Activated CD4-positive, alpha-beta T cell treated with anti-CD3 and anti-CD28 coated beads for 24 hours (primary cell): ENCODE measurements at places on chromosomes 4 and X.

DNA sequence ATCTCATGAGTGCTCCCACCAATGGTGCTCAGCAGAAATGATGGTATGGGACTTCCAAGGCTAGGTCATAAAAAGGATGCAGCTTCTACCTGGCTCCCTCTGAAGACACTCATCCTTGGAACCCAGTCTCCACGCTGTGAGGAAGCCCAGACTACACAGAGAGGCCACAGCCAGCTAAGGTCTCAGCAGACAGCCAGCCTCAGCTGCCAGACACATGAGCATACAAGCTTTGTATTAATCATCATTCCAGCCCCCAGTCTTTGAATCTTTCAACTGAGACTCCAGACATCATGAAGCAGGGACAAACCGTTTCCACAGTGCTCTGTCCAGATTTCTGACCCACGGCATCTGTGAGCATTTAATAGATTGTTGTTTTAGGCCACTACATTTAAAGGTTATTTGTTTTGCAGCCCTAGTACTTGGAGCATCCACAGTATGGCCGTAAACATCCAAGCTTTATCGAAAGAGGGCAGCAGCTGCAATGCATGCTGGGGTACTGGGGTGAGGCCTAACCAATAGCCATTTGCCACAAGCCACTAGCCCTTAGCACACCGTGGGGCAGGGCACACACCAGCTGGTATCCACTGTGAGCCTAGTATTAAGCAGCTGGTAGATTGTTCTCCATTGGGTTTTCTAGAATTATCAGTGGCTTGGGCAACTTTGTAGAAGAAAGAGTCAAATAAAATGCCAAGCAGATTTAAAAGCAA is 449.1 kb downstream of the BCOR start:
- no peak for DNase-seq

GRCh38 chr4:67521506-67521905 is 23.8 kb downstream of the CENPC start:
- no peak for DNase-seq

GRCh38 chrX:109537324-109537665 is 651 bp downstream of the NXT2 start:
- DNase-seq = no peak

DNA sequence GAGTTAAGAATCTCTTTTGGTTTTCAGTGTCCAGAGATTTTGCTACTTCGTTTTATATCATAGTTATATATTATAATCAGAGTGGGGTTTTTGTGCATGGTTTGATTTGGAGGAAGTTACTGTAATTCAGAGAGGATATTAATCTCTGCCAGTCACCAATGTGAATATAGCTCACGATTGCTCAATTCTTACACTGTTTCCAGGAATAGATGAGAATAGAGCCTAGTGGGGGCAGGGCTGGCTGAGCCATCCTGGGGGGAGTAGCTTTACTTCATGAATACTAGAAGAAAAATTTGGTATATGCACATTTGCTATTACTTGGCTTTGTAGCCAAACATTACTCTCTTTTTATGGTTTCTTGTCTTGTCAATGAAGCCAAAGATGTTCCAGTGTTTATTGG is 60.9 kb upstream of the TRPC3 start:
- DNase-seq = no peak

GRCh38 chr4:125187226-125188176 is 127.3 kb upstream of the FAT4 start:
- DNase-seq = no peak

DNA sequence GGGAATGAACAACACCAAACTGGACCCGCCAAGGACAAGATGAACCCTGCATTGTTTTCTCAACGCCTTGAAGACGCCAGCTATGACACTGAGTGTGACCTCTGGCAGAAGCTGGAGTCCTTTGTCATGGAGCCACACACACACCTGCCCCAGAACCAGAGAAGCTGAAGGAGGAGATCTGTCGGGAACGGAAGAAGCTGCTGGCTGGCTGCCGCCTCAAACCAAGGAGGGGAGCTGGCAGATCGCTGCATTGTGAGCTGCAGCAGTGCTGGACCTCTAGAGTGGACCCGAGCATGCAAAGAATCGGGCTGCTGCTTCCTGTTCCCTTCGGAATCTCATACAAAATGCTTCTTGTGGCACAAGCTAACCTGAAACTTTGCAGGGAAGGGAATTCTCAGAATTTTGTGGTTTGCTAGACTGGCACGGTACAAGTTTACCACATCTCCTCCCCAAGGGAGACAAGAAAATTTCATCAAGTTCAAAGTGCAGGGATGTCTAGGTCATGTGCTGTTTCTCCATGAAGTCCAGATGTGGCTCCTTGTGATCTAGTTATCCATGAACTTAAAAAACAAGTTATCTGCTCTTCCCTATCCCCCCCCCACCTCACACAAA is 23.4 kb upstream of the GLRB start:
- no peak for DNase-seq

GRCh38 chr4:67884701-67885100 is 899 bp upstream of the TMPRSS11D start:
- no peak for DNase-seq

- no peak for DNase-seq
These were observed 147.1 kb downstream of the CAMK2D start for GRCh38 chr4:113614414-113614813.

DNA sequence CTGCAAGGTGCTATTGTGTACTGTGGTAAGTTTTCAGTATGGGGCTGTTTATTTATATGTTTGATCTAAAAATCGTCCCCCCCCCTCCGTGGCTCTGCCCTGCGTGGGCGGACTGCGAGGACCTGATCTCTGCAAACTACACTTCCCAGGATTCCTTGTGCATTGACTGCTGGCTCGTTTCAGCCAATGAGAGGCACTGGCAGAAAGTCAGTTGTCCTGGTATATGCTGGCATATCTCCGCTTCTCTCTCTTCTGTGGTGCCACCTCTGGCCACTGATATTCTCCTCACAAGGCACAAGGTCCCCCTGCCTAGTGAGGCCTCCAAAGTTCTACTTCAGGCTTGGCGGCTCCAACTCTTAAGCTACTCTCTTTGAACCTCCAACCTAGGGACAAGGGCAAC is 168.8 kb upstream of the ZFP42 start:
- no peak for DNase-seq

DNA sequence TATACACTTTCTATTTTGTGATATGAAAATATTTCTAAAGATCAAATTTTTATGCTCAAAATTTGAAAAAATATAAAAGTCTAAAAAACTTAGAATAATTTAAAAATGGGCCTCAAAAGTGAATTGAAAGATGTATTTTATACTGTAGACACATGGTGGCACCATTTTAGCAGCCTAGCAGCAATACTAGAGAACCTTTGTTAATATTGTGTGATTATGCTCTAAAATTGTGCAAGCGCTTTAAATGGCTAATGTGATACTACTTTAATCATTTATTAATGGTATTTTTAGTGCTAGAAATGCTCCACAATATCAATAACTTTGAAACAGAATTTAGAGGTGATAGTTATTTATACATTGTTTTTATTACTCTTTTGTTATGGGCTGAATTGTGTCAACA is 3.7 kb upstream of the GUF1 start:
- DNase-seq = no peak

DNA sequence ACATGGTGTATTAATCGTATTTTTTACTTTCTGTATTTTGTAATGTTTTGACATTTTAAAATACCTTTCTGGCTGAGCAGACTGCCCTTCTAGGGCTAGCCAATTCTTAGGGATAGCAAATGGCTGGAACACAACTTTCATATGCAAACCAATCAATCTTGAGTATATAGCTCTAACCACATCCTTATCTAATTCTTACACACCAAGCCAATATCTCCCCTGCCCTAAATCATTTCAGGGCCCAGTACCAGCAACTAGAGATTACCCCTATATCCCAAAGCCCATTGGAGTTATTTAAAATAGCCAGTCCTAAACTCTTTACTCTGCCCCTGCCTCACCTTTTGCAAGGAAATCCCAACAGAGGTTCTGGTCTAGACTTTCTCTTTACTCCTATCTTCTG is 58.3 kb downstream of the INTS12 start:
- no peak for DNase-seq

DNA sequence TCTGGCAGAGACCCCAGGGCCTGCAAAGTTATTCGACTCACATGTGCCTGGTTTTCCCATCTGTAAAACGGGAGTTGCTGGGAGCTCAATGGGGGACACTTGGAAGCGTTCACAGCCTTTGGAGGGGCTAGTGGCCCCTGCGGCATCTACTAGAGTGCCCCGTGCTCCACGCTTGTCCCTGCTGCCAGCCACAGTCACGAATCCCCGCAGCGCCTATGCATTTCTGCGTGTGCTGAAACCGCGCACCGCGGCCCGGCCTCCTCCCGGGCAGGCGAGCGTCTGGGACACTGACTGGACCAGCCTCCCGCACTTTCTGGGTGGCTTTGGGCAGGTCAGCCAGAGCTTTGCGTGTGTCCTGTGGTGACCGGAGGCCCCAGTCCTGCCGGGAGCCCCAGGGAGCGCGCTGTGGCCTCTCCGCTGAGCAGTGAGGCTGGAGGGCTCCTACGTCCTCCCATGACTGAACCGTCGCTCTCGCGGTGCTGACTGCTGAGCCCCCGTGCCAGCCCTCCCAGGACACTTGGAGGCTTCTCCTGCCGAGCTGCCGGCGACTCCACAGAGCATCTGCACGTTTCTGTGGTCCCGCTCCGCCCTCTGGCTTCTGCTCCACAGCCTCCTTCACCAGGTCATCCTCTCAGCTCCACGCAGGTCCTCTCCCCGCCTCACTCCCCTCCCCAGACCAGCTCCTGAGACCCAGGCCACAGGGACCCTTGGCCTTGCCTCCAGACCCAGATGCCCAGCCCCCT is 36.3 kb downstream of the PIGG start:
- no peak for DNase-seq

GRCh38 chr4:138408758-138409157 is 166.6 kb upstream of the SLC7A11 start:
- DNase-seq = no peak

GRCh38 chrX:139246295-139246694 is 284.2 kb upstream of the F9 start:
- no peak for DNase-seq

DNA sequence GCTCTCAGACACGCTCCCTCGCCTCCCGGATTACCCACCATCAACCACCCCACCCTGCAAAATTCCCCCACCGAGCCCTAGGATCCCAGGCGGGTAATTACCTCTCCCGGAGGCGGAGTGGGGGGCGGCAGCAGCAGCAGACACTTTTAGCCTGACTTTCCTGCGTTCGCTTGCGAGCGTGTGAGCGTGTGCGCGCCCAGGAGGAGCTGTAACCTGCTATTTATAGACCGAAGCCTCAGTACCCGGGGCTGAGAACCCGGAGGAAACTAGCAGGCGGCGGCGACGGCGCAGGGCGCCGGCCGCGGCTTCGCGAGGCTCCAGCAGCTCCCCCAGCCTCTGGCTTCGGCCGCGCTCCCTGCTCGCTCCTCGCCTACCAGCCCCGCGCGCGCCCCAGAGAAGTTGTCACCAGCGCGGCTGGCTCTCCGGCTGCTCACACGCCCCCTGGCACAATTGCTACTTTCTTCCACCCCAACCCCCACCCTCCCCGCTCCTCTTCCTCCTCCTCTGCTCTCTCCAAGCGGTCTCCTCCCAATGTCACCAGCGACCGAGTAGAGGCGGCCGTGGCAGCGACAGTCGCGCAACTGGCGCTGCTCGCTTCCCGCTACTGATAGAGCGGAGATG is at the start of gene INPP4B:
TSS of gene INPP4B (minus strand) at position 194 of the 621 bp plus-strand sequence.
- peak; percentile 20 for DNase-seq
